ENCODE measurements at places on chromosomes 5 and 9. TPM values are rescaled to one million over a fixed set of nuclear protein-coding genes. Genes with fewer than 3 reads are reported as not detected.

- H3K4me1 ChIP-seq: no peaks in the 10 kb centered on the region
- H3K27me3 ChIP-seq: no peaks in the 10 kb centered on the region
- no peaks in the 10 kb centered on the region for H3K36me3 ChIP-seq
- H3K27ac ChIP-seq: no peak overlapping the region
These were observed 11.0 kb upstream of the NANS start for GRCh38 chr9:98045234-98046179.

DNA sequence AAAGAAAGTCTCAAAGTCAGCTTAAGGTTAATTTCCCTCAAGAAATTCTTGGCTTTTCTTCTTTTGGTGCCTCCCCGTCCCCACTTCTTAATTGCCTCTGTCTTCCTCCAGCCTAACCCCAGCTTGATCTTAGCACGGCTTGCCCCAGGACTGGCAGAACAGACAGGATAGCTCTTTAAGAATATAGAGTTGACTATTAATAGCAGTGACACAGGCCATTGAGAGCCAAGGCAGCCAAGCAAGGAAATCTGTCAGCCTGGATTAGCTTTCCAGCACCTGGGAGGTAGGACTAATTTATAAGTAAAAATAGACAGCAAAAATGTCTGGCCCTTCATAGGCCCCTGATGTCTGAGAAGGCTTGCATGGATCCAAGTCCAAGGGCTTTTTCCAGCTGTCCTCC is 384.6 kb upstream of the SLC30A5 start:
- DNase-seq: no peak
- no peak overlapping the region for H3K27ac ChIP-seq
- H3K4me1 ChIP-seq: no peaks in the 10 kb centered on the region

DNA sequence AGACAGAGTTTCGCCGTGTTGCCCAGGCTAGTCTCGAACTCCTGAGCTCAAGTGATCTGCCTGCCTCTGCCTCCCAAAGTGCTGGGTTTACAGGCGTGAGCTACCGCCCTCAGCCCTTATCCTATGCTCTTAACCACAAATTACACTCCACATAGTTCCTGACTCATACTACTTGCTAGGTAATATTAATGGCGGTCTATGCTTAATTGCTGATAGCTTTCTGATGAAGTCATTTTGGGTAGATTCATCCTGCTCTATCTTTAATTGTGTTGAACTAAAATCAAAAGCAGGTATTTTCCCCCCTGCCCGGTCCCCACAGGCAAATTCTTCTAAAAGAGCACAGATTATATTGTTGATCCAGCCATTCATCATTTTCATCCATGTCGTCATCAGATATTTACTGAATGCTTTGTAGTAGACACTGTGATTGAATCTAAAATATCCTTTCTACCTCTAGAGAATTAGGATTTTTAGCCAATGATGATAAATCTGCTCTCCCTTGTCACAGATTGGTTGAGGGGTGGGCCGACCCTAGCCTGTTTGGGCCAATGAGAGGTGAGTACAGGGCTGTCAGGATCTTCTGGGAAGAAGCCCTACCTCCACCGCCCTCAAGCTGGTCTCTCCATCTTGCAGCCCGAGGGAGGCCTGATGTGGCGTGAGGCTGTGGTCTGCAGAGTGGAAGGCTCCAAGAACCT is 144.8 kb downstream of the NR3C1 start:
- H3K27ac ChIP-seq: no peak overlapping the region
- no peaks in the 10 kb centered on the region for H3K27me3 ChIP-seq
- no peak overlapping the region for H3K4me3 ChIP-seq
- peak; percentile 98 for DNase-seq
- H3K4me1 ChIP-seq: peaks cover 12% of the 10 kb centered on the region

DNA sequence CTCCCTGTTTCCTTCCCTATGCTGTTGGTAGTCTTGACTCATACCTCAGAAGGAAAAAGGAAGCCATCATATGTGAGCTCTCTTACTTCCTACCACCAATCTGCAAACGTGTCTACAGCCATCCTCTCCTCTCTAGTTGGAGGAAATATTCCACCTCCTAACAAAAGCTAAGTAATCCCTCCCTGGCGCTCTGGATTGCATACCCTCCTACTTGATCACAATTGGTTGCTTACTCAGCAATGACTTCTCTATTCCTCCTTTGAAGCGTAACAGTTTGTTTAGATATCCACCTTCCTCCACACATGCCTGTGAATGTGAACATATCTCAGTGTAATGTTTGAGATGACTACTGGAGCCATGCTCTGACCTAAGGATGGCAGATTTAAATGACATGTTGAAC is 18.2 kb downstream of the RUSC2 start:
- H3K4me1 ChIP-seq: peaks cover 4% of the 10 kb centered on the region
- no peaks in the 10 kb centered on the region for H3K27me3 ChIP-seq
- no peak for DNase-seq
- H3K36me3 ChIP-seq: no peaks in the 10 kb centered on the region
- no peak overlapping the region for H3K4me3 ChIP-seq
- H3K27ac ChIP-seq: no peak overlapping the region

- peak; percentile 64 for DNase-seq
- peaks cover 2% of the 10 kb centered on the region for H3K4me1 ChIP-seq
- H3K27ac ChIP-seq: no peak overlapping the region
- H3K27me3 ChIP-seq: no peaks in the 10 kb centered on the region
- no peak overlapping the region for H3K4me3 ChIP-seq
- H3K36me3 ChIP-seq: no peaks in the 10 kb centered on the region
These were observed 3.0 kb downstream of the GOLM1 start for GRCh38 chr9:86096386-86096785.

Gene NEK6
- 64.5 TPM for total RNA-seq

DNA sequence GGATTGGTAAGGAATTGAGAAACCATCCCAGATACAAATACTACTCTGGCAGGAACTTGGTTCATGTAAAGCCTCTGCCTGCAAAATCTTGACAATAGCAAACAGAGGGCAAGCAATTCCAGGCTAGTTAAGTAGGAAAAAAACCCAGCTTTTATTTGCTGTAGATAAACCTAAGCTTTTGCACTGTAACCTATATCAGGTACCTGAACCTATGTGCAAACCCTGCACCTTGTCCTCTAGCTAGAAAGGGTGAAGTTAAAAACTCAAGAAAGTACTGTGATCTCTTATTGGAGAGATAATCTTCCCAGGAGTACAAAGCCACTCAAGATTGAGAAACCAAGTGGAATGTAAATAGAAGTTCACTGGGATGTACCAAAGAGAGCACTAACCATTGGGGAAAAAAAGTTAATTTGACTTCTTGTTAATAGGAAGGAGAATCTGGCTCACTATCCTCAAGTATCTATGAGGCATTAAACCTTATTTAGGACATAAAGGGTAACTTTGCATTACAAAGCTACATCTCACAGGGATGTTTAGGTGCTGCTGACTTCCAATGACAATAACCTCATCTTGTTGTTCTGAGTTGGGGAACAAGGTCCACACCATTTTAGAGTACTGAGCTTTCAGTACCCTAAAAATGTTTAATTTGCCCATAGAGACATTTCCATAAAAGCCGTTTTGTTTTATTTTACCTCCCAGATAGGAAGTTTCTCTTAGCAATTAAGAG is 73.8 kb upstream of the PCA3 start:
- no peak for DNase-seq
- peaks cover 7% of the 10 kb centered on the region for H3K4me1 ChIP-seq
- H3K4me3 ChIP-seq: no peak overlapping the region
- no peak overlapping the region for H3K27ac ChIP-seq
- H3K36me3 ChIP-seq: no peaks in the 10 kb centered on the region

GRCh38 chr9:110188991-110189390 is 19.0 kb downstream of the C9orf152 start:
- no peaks in the 10 kb centered on the region for H3K36me3 ChIP-seq
- H3K27ac ChIP-seq: no peak overlapping the region
- H3K4me1 ChIP-seq: peaks cover 5% of the 10 kb centered on the region
- peak; percentile 45 for DNase-seq
- no peak overlapping the region for H3K4me3 ChIP-seq

Gene PCDHB10
- total RNA-seq: 0.77 TPM

Gene STING1
- 70.2 TPM for total RNA-seq

DNA sequence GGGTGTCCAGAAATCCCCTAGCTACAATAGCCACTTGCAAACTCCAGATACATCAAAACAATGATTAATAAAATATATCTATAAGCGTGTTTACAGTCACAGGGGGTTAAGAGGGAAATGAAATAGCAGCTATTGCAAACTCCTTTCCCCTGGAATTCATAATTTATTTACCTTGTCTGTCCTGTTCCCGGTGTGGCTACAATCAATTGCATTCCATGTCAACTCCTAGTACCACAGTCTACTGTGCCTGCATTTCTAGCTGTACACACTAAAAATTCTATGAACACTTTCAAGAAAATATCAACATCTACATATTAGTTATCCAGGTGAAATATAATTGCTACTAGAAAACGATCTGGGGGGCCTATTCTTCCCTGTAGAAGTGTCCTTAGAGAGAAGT is 217.6 kb downstream of the ELAVL2 start:
- H3K4me1 ChIP-seq: no peaks in the 10 kb centered on the region
- no peak overlapping the region for H3K4me3 ChIP-seq
- no peaks in the 10 kb centered on the region for H3K36me3 ChIP-seq
- no peak for DNase-seq
- H3K27ac ChIP-seq: no peak overlapping the region

Gene TMC1
- not detected for total RNA-seq

DNA sequence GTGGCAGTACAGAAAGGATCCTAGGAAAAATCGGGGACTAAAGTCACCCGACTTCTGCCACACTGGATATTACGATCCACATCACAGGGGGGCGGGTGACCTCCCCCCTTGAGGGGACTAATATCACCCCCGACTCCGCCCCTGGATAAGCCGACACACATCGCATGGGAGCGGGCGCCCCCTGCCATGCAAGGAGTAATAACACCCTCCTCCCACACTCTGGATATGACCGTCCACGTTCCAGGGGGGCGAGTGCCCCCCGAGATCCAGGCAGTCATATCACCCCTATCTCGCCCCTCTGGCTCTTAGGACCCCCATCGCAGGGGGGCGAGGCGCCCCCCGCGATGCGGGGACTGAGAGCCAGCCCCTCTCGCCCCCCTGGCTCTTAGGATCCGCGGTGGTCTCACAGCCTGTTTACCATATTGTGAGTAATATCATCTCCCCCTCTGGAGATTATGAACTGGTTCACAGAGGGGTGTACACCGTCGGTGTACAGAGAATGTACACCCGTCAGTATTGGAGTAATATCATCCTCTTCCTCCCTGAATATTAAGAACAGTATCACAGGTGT is 423.0 kb downstream of the DIRAS2 start:
- no peak for DNase-seq
- H3K4me1 ChIP-seq: no peaks in the 10 kb centered on the region

DNA sequence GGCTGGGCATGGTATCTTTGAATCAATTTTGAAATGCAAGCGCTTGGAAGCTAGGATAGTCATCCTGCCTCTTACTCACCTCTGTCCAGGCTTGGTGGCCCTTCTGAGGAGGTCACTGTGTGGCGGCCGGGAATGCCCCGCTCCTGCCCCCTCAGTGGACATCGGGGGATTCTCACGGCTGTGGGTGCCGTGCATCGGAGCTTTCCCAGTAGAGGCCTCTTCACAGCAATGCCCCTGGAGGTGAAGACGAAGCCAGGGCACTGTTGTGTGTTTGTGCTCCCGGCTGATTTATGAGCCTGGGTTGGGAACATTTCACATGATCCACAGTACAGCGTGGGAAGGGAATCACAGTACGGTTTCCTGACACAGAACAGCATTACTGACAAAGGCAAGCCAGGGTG is 147.5 kb downstream of the NXNL2 start:
- H3K27ac ChIP-seq: no peak overlapping the region
- H3K36me3 ChIP-seq: no peaks in the 10 kb centered on the region
- DNase-seq: peak; percentile 7

Gene TMEM252
- not detected for total RNA-seq

- DNase-seq: no peak
- H3K4me3 ChIP-seq: no peak overlapping the region
- H3K36me3 ChIP-seq: no peaks in the 10 kb centered on the region
- H3K27ac ChIP-seq: no peak overlapping the region
- H3K27me3 ChIP-seq: no peaks in the 10 kb centered on the region
- H3K4me1 ChIP-seq: no peaks in the 10 kb centered on the region
These were observed 203.9 kb downstream of the RAB3C start for GRCh38 chr5:58786711-58787303.

GRCh38 chr5:8840237-8840636 is 705.6 kb downstream of the SEMA5A start:
- DNase-seq: no peak
- no peak overlapping the region for H3K27ac ChIP-seq
- H3K4me1 ChIP-seq: peaks cover 24% of the 10 kb centered on the region
- no peak overlapping the region for H3K4me3 ChIP-seq
- no peaks in the 10 kb centered on the region for H3K27me3 ChIP-seq

- no peaks in the 10 kb centered on the region for H3K36me3 ChIP-seq
- no peaks in the 10 kb centered on the region for H3K27me3 ChIP-seq
- DNase-seq: no peak
- peaks cover 2% of the 10 kb centered on the region for H3K4me1 ChIP-seq
- H3K4me3 ChIP-seq: no peak overlapping the region
These were observed 35.5 kb downstream of the SERINC5 start for GRCh38 chr5:80220245-80220897.

- no peak for DNase-seq
- H3K4me1 ChIP-seq: no peaks in the 10 kb centered on the region
- H3K4me3 ChIP-seq: no peak overlapping the region
- H3K27me3 ChIP-seq: peaks cover 4% of the 10 kb centered on the region
These were observed 11.1 kb downstream of the CCDC187 start for GRCh38 chr9:136292591-136293448.

GRCh38 chr9:108219664-108220063 is 636.1 kb downstream of the ACTL7B start:
- H3K27ac ChIP-seq: no peak overlapping the region
- no peak for DNase-seq
- H3K4me3 ChIP-seq: no peak overlapping the region
- no peaks in the 10 kb centered on the region for H3K4me1 ChIP-seq
- no peaks in the 10 kb centered on the region for H3K27me3 ChIP-seq
- H3K36me3 ChIP-seq: no peaks in the 10 kb centered on the region

- H3K27me3 ChIP-seq: no peaks in the 10 kb centered on the region
- no peak overlapping the region for H3K27ac ChIP-seq
- H3K4me1 ChIP-seq: peaks cover 4% of the 10 kb centered on the region
- no peak for DNase-seq
These were observed 72.6 kb downstream of the PALM2AKAP2 start for GRCh38 chr9:109852556-109852955.

DNA sequence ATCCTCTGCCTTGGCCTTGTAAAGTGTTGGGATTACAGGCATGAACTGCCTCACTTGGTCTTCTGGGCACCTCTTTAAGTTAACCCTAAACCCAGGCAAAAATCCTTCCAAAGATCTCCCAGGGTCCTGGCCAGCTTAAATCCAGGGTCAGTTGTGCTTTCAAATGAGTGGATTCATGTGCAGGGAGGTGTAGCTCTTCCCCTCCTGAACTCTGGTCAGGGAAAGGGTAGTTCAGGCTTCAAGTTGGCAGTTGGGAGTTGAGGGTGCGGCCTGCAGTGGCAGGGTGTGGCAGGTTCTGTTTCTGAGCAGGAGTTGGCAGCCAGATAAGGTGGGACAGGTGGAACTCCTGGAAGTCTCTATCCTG is 3.6 kb downstream of the HNRNPAB start:
- H3K4me1 ChIP-seq: peaks cover 15% of the 10 kb centered on the region
- H3K36me3 ChIP-seq: peaks cover 46% of the 10 kb centered on the region
- H3K27me3 ChIP-seq: no peaks in the 10 kb centered on the region
- no peak for DNase-seq
- H3K4me3 ChIP-seq: no peak overlapping the region
- H3K27ac ChIP-seq: peak overlapping the region; percentile 24

Gene ADAMTSL2
- total RNA-seq: under 0.01 TPM

- peak; percentile 70 for DNase-seq
- H3K36me3 ChIP-seq: no peaks in the 10 kb centered on the region
- no peak overlapping the region for H3K4me3 ChIP-seq
- no peaks in the 10 kb centered on the region for H3K27me3 ChIP-seq
These were observed 275.7 kb upstream of the MSX2 start for GRCh38 chr5:174448662-174449061.

Gene SOX30
- under 0.01 TPM for total RNA-seq

Measured in fibroblast of lung (primary cell).